Activated CD4-positive, alpha-beta T cell treated with anti-CD3 and anti-CD28 coated beads, Interleukin-2, amount 50 U/mL, for 1 hour (primary cell): ENCODE measurements at places on chromosomes 16 and 17.

DNA sequence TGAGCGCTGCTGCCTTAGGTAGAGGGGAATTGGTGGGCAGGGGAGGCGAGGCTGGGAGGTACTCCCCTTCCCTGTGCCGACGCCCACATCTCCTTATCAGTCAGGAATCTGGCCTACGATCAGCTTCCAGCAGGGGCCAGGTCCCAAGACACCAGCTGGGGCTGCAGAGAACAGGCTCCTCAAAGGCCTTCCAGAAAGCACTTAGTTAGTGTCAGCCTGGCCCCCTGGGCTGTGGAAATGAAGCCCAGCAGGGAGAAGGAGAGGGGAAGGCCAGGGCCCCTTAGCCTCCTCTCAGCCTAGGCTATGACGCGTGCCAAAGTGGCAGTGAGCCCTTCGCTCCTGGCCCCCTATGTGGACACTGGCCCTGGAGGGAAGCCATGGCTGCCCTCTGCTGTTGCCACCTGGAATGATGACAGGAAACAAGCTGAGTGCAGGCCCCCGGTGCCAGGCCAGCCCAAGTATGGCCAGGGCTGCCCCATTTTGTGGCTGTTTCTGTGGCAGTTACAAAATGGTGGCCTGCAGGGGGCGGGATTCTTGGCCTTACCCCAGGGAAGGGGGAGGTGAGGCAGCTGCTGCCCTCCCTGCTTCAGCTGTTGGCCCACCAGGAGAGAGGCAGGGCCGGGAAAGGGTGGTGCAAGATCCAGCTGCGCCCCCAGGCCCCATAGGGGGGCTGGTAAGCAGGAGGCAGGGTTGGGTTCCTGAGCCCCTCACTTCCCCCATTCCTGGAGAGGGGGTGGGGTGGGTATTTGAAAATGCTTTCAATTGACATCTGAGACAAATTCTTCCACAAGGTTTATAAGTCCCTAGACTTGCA is 11.3 kb downstream of the TBX4 start:
- no peak for DNase-seq

- no peak for DNase-seq
These were observed 35.8 kb downstream of the TANC2 start for GRCh38 chr17:63001689-63002394.

GRCh38 chr17:62591333-62591732 is 36.1 kb upstream of the MRC2 start:
- DNase-seq: no peak

- no peak for DNase-seq
These were observed 1.7 kb downstream of the TNFRSF13B start for GRCh38 chr17:16969931-16970906.

GRCh38 chr17:76957678-76958464 is 89.7 kb downstream of the MGAT5B start:
- no peak for DNase-seq

DNA sequence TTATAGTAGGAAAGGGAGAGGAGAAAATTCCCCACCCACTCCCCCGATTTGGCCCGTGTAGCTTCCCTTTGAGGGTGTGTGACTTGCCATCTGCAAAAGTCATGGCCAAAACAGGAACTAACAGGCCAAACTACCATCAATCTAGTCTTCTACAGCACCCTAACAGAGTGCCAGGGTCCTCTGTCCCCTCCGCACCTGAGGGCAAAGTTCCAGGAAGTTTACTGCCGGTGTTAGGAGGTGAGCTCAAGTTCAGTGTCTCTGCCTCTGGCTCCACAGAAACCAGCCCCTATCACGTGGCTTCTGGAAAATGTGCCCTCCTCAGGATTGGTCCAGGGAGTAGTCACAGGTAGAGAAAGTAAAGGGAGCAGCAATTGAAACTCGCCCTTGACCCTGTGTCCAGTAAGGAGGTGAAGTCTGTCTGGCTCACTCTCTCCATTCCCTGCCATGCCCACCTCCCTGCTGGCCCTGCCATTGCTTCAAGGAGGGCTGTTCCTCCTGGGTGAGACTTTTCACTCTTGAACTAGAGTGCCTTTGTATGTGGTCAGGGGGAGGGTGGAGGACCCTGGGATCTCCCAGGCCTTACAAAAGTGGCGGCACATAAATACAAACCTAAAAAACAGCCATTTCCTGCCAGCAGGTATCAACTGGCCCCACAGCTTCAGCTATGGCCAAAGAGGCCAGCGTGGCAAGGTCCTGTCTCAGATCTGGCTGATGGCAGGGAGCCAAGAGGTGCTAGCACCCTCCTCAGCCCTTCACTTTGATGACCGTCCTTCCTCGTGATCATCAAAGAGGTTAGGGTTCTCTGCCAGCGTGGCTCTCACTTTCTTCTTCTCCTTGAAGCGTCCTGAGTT is 5.3 kb downstream of the PRR15L start:
- DNase-seq: no peak
